ENCODE measurements at places on chromosomes 2 and 18.

DNA sequence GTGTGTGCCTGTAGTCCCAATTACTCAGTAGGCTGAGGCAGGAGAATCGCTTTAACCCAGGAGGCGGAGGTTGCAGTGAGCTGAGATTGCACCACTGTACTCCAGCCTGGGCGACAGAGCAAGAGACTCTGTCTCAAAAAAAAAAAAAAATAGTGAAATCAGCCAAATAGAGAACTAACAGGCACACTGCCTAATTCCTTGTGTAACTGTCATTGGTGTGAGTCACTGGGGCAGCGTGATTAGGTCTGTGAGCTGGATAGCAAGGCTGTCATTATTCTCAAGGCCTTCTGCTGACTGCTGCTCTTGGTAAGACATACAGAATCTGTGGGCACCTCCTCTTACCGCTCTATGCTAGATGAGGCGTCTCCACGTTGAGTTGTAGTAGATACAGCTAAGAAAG, 270.3 kb downstream of the NEDD4L start:
- no peak for DNase-seq

DNA sequence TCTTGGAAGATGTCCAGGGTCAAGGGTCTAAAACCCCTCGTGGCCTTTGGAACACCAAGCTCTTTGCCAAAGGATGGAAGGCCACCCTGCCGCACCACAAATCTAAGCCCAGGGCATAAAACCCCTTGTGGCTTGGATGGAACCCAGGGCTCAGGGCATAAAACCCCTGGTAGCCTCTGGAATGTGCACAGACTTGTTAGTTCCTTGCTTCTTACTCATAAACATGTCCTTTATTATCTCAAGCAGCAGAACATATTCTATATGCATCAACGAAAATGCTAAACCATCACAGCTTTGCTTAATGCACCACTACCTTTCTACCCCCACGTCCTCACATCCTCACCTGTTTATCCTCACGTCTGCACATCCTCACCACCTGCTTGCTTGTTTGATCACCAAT, 998.0 kb downstream of the DSC3 start:
- DNase-seq: no peak

DNA sequence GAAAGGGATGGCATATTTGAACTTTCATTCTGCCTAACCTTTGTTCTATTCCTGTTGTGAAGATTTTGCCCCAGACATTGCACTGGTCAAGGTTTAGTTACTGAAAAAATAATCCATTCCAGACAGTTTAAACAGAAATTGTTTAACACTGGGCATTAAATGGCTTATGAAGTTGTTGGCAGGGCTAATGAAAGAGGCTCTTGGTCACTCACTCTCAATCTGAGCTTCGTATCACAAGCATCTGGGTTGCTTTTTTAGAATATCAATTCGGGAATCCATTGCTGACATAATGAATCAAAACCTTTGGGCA, 8.0 kb upstream of the ACYP2 start:
- no peak for DNase-seq

DNA sequence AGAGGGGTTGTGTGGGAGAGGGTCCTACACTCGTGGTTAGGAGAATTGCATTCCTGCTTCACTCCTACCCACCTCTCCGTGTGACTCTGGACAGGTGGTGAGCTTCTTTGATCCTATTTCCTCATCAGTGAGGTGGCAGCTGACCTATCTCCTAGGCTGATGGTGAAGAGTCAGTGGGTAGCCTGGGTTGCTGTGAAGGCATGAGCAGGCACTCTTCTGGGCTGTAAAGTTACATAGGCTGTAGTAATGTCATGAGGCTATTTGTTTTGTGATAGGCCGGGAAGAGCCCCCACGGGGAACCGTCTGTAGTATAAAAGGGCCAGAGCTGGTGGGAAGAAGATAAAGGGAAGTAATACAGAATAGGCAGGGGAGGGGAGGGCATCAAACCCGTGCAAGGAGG, 83.8 kb downstream of the TMEM247 start:
- DNase-seq: no peak

DNA sequence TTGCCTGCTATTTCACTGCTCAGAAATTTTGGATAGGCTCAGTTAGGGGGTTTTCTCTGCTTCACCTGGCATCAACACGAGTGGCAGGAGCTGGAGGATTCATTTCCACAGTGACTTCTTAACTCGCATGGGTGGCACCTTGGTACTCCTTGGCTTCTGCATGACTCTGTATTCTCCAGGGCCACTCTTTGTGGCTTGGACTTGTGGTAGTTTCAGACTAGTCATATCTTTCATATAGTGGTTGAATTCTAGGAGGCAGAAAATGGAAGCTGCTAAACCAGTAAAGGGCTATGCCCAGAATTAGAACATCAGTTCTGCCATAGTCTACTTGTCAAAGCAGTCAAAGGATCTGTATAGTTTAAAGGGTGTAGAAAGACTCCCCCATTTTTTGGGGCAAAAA, 6.8 kb downstream of the MAIP1 start:
- no peak for DNase-seq

- no peak for DNase-seq
Measured at GRCh38 chr2:235688511-235689426, 194.9 kb downstream of the AGAP1 start.

GRCh38 chr2:37921781-37922180, 3.3 kb upstream of the RMDN2 start:
- no peak for DNase-seq

GRCh38 chr18:73791081-73791480, 356.6 kb downstream of the FBXO15 start:
- no peak for DNase-seq

GRCh38 chr18:63207143-63207790, 112.3 kb downstream of the BCL2 start:
- no peak for DNase-seq

GRCh38 chr2:66438891-66439811, 4.2 kb downstream of the MEIS1 start:
- no peak for DNase-seq

DNA sequence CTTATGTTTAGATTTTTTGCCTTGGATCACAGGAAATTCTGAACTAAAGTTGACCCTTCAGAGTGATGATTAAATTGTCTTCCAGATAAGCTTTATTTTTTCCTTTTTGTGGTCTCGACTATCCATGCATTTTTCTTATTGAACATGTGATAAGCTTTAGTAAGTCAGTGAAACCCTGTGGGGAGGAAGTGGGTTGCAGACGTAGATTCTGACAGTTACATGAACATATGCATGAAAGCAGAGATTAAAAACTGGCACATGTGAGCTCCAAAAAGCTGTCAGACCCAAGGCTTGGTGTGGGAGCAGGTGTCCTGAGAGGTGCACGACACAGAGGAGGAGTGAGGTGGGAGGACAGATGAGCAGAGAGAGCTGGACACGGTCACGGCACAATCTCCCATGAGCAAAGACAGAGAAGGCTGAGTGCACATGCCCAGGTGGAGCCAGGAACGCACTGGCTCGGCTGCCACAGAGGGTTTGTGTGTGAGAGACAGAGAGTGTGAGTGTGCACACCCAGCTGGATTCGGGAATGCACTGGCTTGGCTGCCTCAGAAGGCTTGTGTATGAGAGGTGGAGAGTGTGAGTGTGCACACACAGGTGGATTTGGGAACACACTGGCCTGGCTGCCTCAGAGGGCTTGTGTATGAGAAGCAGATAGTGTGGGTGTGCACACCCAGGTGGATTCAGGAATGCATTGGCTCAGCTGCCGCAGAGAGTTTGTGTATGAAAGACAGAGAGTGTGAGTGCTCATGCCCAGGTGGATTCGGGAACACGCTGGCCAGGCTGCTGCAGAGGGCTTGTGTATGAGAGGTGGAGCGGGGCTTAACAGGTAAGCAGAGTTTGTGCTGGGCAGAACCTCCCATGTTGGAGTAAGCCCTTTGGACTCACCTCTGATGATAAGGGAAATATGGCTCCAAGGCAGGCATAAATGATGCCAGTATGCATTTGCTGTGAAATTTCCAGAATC, 849.1 kb upstream of the SALL3 start:
- no peak for DNase-seq

GRCh38 chr18:48106976-48107781, 176.7 kb upstream of the SMAD2 start:
- DNase-seq: no peak

DNA sequence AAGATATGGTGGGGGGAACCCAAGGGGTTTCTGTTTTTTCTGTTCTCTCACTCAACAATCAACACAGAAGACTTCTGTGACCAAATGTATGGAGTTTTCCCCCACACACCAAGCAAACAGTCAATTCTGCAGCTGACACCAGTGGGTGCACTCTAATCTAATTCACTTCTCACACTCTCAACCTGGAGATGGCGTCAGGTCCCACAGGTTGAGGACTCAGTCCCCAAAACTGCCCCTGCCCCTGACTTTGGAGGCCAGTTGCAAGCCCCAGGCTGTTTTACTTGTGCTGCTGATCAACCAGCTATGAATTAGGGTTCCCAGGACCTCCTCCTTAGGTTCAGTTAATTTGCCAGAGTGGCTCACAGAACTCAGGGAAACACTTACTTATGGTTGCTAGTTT, 6.2 kb downstream of the RNU2-63P start:
- DNase-seq: no peak

- no peak for DNase-seq
Measured at GRCh38 chr18:23998820-23999219, 15.7 kb upstream of the TTC39C start.

GRCh38 chr2:42537493-42537892, 30.9 kb upstream of the MTA3 start:
- DNase-seq: no peak

DNA sequence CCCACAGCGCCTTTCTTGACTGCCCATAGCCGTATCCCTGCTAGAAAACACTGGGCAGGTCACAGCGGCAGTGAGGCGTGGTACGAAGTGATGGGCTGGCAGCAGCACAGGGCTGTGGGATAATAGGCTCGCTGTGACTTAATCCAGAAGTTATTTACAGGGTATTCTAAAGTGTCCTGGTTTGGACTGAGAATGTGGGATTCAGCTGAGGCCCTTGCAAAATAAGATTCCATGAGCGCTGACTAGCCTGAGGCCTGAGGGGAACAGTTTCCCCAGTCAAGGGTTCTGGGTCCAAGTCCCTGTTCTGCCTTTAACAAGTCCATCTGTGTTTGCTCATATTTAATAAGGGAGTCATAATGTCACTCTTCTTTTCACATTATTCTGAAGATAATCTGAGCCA, 34.6 kb downstream of the SETBP1 start:
- no peak for DNase-seq

- DNase-seq: no peak
Measured at GRCh38 chr2:43455731-43456642, 139.9 kb downstream of the THADA start.

DNA sequence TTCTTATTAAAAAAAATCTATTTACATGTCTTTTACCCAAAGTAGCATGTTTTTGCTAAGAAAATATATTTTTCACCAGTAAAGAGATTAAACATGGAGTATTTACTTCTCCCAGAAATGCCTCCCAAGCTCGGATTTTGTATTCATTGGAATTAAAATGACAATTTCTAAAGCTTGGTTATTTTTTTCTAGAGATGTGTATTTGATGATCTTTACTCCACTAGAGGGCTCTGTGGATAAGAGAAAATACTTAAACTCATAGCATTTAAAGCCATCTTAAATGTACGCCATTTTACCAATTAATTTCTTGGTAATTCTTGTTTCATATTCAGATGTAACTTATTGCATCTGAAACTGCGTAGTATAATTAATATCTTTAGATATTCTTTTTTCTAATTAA, 461.4 kb downstream of the GALR1 start:
- no peak for DNase-seq

- no peak for DNase-seq
Measured at GRCh38 chr2:219687882-219688559, 60.6 kb downstream of the SLC4A3 start.

DNA sequence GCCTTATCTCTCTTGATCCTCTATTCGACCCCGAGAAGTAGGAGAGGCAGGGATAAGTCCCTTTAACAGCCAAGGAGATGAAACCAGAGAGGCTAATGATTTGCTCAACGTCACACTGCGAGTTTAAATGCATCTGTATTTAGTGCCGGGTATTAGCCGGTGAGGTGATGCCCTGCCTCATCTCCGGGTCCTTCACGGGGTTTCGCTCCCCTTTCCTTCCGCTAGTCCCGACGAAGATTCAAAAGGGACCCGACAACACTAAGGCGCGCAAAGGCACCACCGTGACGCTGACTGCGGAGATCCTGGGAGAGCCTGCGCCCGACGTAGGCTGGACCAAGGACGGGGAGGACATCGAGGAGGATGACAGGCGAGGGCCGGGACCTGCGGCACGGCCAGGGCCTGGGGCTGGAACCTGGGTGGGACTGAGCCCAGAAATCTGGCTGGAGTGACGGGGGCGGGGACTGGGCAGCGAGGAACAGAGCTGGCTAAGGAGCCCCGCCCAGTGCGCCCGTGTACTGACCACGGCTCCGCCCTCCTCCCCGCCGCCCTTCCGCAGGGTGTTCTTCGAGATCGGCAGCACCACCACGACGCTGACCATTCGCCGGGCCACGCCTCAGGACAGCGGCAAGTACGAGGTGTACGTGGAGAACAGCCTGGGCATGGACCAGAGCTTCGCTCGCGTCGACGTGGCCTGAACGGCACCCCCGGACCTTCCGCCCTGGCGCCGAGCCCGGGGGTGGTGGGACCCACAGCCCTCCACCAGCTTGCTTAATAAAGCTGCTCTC, 1.0 kb upstream of the GMPPA start:
- peak; percentile 25 for DNase-seq

Data from stimulated activated CD8-positive, alpha-beta memory T cell treated with anti-CD3 and anti-CD28 coated beads, Interleukin-7, amount 100 ng/mL, for 4 hours (primary cell).